Hematopoietic multipotent progenitor cell treated with erythropoietin and hydrocortisone succinate and interleukin-3 and kit ligand, for 8 days (in vitro differentiated cells): ENCODE measurements at places on chromosomes 6 and 20.

- no peak for DNase-seq
These were observed 171.3 kb upstream of the KCNK16 start for GRCh38 chr6:39493777-39494176.

DNA sequence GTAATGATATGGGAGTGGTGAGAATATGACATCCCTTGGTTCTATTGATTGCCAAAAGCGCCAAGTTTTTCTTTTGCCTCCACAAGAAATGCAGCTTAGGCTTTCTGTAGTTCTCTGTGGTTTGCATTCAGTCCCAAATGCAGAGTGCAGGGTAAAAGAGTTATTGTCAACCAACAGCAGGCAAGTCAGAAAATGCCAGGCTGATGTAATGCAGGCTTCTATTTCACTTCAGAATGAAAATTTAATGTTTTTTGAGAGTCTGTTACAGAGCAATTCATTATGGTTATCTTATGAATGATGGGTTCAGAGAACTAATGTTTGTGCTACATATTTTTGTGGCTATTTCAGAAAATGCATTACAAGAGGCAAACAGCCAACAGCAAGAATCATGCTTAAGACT lies 293.5 kb downstream of the CENPW start:
- no peak for DNase-seq

- DNase-seq = no peak
These were observed 40.0 kb upstream of the OPN5 start for GRCh38 chr6:47741807-47742206.

DNA sequence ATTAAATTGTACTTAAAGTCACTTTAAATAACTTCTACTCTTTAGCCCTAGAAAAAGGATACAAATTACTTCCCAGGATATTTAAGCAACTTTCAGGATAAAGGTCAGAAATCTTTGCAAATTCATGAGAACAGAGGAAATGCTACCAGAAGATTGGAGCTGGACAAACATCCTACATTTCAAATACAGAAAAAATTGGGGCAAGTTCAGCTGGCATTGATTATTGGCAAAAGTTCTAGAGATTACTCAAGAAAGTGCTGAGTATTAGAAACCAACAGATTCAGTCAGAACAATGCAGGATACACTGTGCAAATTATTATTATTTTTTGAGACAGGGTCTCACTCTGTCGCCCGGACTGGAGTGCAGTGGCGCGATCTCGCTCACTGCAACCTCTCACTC lies 6.0 kb downstream of the SLC22A23 start:
- DNase-seq = no peak

DNA sequence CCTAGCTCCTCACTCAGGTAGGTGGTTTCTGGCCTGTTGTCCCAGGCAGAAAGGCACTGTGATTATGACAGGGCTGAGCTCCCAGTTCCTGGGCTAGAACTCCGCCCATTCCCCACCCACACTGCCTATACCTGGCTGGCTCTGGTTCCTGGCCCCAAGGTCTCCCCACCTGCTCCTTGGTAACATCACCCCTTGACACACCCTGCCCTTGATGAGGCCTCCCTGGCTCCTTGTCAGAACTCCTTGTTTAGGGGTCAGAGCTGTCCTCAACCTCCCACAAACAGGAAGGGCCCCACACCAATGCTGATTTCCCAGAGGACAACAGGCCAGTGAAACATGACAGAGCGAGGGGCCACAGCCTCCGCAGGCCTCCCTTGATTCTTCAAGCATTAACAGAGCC lies 15.5 kb upstream of the MYMX start:
- no peak for DNase-seq

- peak; percentile 52 for DNase-seq
These were observed 26.7 kb upstream of the TFAP2B start for GRCh38 chr6:50791900-50792508.

GRCh38 chr6:132948889-132949288 lies 134.5 kb downstream of the RPS12 start:
- DNase-seq = no peak

DNA sequence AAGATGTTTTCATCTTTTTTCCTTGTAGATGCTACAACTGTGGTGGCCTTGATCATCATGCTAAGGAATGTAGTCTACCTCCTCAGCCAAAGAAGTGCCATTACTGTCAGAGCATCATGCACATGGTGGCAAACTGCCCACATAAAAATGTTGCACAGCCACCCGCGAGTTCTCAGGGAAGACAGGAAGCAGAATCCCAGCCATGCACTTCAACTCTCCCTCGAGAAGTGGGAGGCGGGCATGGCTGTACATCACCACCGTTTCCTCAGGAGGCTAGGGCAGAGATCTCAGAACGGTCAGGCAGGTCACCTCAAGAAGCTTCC lies 101.5 kb downstream of the POPDC3 start:
- no peak for DNase-seq

DNA sequence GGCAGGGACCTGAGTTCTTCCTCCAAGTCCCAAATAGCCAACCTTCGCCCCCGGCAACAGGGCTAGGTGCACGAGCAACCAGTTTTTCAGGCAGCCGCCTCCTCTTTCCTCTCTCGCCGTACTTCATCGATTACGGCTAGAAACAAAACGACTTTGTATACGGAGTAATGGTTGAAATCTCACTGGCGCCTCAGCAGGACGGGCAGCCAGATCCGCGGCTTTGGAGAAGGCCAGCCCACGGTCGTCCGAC lies 333 bp upstream of the SMIM13 start:
- no peak for DNase-seq

DNA sequence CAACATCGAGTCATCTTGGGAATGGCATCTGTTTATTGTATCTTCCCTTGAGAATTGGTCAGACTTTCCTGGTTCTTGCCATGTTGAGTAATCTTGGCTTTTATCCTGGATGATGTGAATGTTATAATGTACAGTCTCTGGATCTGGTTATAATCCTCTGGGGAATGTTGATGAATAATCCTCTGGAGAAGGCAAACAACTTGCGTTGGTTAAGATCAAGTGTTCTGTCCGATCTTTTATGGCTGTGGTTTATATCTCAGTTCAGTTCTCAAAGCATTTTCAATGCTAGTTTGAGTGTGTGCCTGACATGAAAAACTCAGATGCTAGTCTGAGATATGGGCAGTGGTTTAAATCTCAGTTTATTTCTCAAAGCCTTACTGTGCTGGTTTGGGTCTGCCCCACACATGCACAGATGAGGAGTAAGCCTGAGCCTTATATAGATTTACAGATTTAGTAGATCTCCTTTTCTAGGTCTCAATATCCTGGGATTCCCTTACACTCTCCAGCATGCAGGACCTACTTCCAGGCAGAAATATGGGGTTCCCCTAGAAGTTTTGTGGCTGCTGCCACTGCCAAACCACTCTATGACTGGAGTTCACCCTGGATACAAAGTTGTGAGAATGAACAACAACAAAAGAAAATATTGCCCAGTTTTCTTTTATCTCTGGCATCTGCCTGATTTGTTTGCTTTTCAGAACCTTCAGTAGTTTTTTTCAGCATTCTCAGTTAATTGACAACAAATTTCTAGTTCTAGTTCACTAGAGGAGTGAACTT lies 191.8 kb upstream of the MAN1A1 start:
- DNase-seq = no peak

DNA sequence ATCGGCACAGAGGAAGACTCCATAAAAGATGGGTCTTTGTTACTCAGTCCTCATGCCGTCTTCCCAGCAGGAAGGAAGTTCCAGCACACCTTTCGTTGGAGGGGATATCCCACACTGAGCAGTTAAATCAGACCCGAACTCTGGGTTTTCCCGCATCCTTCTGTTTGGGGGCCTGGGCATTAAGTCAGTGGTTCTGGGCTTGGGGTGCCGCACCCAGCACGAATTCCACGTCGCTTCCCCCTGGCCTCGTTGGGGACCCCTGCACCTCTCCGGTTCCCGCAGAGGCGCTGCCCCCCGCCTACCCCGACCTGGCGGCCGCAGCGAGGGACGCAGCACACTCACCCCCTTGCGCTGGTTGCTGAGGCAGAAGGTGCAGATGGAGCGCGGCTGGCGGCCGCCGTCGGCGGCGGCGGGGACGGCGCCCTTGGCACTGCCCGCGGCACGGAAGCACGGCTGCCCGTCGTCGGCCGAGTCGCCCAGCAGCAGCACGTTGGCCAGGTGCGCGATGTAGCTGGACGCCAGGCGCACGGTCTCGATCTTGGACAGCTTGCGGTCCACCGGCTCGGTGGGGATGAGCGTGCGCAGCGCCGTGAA lies 641 bp downstream of the TCF15 start:
- DNase-seq = no peak

GRCh38 chr6:134481966-134482365 lies 164.1 kb upstream of the SGK1 start:
- no peak for DNase-seq

- no peak for DNase-seq
These were observed 224.8 kb downstream of the GJA1 start for GRCh38 chr6:121660277-121660676.

DNA sequence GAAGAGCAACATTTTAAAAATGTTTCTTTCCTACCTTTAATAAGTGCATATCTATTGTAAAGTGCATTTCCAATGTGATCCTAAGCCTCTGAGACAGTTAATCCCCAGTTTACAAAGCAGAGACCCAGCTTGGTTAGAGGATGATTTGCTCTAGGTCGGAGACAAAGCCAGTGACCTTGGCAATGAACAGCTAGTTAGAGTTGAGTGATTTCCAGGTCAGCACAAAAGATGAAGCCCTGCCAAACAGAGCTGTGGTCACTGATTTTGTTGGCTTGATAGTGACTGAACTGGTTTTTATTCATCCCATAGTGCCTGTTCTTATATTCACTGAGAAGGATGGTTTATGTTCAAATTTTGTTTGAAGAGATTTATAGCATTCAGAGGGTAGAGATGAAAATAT lies 56.6 kb upstream of the CD83 start:
- no peak for DNase-seq

DNA sequence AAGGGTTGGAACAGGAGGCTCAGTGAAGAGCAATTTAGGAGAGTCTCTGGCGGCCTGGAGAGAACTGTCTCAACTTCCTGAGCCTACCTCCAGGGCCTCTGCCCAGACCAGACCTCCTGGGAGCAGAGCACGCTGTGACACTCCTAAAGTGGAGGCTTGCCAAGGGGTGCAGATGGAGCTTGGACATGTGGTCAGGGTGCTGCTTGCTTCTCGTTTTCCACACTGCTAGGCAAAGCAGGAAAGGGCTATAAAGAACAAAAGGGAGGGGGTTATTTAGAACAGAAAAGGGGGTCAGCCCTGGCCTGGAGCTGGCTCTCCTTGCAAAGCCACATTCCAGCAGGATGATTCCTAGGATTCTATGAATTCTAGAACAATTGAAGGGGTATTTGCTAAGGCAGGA lies 145.7 kb upstream of the GGTLC1 start:
- no peak for DNase-seq

- DNase-seq = no peak
These were observed 232.8 kb downstream of the CDH26 start for GRCh38 chr20:60191014-60191413.

- no peak for DNase-seq
These were observed 78.3 kb downstream of the PHIP start for GRCh38 chr6:78999737-79000136.

DNA sequence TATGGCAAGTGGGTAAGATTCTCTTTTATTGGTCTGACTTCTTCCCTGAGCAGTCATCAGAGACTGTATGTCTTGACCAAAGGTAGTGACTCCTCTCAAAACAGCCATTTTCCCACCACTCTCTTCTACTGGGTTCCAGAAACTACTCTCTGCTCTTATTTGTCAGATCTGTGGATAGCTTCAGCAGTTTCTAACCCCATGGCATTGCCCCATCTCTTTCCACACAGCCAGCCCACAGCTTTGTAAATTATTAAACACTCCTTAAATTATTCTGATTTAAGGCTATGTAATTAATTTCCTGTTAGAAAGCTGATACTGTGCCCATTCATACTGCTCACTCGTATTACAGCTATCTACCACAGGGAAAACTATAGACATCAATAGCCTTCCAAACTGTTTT lies 138.4 kb upstream of the CNR1 start:
- DNase-seq = no peak

GRCh38 chr20:32363492-32363891 lies 5.4 kb downstream of the ASXL1 start:
- no peak for DNase-seq

- no peak for DNase-seq
These were observed 441.0 kb upstream of the MARCKS start for GRCh38 chr6:113416170-113416569.

DNA sequence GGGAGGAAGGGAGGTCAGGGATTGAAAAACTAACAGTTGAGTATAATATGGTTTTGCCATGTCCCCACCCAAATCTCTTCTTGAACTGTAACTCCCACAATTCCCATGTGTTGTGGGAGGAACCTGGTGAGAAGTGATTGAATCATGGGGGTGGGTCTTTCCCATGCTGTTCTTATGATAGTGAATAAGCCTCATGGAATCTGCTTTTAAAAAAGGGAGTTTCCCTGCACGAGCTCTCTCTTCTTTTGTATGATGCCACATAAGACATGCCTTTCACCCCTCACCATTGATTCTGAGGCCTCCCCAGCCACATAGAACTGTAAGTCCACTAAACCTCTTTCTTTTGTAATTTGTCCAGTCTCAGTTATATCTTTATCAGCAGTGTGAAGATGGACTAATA lies 833.4 kb upstream of the MAP3K7 start:
- DNase-seq = no peak

GRCh38 chr6:70667711-70668498 lies at the start of gene SMAP1:
Gene SMAP1 (plus strand): TSS chr6:70667883. CDS start chr6:70668024, 141 bp downstream.
- DNase-seq = peak; percentile 88
